Activated CD8-positive, alpha-beta T cell treated with anti-CD3 and anti-CD28 coated beads, Interleukin-2, amount 10 ng/mL, durations not matched to agents 7 days and 5 days (primary cell): ENCODE measurements at places on chromosomes 13 and 19.

DNA sequence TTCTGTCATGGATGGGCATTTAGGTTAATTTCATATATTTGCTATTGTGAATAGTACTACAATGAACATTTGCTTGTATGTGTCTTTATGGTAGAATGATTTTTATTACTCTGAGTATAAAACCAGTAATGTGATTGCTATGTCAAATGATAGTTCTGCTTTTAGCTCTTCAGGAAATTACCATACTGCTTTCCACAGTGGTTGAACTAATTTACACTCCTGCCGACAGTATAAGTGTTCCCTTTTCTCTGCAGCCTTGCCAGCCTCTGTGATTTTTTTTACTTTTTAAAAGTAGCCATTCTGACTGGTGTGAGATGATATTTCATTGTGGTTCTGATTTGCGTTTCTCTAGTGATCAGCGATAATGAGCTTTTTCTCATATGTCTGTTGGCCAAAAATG lies 6.5 kb downstream of the SIGLEC7 start:
- DNase-seq = no peak

GRCh38 chr19:18000915-18001776 lies 6.8 kb upstream of the ARRDC2 start:
- peak; percentile 94 for DNase-seq

- no peak for DNase-seq
Measured at GRCh38 chr19:48487544-48487943, 18.4 kb downstream of the CYTH2 start.

GRCh38 chr13:31029102-31029501 lies 96.6 kb downstream of the TEX26 start:
- DNase-seq = no peak

DNA sequence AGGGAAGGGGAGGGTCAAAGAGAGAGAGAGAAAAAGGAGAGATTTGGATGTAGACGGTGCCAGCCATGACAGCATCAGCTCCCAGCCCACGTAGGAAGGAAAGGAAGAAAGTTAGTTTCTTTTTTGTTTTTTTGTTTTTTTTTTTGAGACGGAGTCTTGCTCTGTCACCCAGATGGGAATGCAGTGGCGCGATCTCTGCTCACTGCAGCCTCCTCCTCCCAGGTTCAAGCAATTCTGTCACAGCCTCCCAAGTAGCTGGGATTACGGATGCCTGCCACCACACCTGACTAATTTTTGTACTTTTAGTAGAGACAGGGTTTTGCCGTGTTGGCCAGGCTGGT lies 27.6 kb downstream of the ELL start:
- no peak for DNase-seq

GRCh38 chr19:47296036-47296435 lies 13.6 kb upstream of the C5AR1 start:
- DNase-seq = peak; percentile 89

DNA sequence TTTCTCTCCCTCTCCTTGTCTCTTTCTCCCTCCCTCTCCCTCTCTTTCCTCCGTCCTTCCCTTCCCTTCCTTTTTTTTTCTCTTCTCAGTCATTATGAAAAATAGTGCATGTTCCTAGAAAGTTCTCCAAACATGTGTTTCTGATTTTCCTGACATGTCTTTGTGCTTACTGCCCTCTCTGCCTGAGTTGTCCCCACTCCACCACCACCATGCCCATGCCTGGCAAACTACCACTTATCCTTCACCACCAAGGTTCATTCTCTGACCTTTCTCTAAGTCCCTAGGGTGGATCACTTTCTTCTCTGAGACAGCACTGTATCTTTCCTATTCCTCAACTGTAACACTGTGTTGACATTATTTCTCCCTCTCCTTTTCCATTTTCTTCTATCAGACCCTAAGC lies 98.2 kb downstream of the LACC1 start:
- DNase-seq = no peak

GRCh38 chr13:33348366-33348765 lies 62.8 kb upstream of the STARD13 start:
- no peak for DNase-seq

DNA sequence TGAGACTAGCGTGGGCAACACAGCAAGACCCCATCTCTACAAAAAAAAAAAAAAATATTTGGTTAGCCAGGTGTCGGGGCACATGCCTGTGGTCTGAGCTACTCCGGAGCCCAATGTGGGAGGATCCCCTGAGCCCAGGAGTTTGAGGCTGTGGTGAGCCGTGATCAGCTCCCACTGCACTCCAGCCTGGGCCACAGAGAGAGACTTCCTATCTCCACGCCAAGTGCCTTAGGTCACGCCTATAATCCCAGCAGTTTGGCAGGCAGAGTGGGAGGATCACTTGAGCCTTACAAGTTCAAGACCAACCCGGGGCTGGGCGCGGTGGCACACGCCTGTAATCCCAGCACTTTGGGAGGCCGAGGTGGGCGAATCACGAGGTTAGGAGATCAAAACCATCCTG lies 8.7 kb upstream of the ADAT3 start:
- DNase-seq = no peak

DNA sequence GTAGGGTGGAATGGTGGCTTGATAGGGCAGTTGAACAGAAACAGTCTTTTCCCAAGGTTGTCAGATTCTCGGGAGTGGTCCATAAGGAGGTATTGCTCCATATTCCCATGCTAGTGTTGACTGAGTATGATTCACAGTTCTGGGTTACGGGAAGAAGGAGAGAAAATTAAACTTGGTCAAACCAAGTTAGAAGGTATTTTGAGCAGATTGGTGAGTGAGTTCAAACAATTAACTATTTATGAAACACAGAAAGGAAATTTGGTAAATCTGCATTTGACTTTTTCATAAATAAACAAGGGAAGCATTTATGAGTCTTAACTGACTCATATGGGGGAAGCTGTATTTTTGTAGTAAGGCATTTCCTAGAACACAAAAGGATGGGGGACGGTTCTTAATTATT lies 2419.4 kb downstream of the PCDH9 start:
- no peak for DNase-seq

GRCh38 chr19:50043967-50044366 lies 18.2 kb downstream of the ZNF473 start:
- DNase-seq = no peak

GRCh38 chr19:44646049-44646416 lies 2.3 kb downstream of the PVR start:
- DNase-seq = no peak

- no peak for DNase-seq
Measured at GRCh38 chr13:25819856-25820530, 231.8 kb downstream of the SHISA2 start.

- no peak for DNase-seq
Measured at GRCh38 chr13:60047918-60048317, 115.8 kb downstream of the DIAPH3 start.

DNA sequence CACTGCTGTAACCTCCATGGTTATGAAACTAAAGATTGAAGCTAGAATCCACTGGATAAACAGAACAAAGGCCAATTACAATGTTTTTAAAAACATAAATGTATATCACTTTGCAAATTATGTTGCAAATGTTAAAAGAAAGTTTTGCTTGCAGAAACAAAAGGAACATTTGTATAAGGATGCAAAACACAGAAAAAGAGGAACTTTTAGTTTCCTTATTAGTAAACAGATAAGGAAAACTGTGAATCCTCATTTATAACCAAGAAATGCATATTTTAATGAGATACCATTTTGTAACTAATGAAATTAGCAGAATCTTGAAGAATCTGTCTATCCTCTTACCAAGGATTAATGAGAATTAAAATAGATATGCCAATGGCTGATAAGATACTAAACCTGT lies 32.3 kb downstream of the LPAR6 start:
- DNase-seq = no peak

- DNase-seq = no peak
Measured at GRCh38 chr19:36203293-36203692, 11.2 kb downstream of the ZNF565 start.
